NCI-H82 (cell line): ENCODE measurements at places on chromosomes 6 and 20.
A peak's percentile ranks its signal among the peaks of the same experiment; 100 is the strongest.

DNA sequence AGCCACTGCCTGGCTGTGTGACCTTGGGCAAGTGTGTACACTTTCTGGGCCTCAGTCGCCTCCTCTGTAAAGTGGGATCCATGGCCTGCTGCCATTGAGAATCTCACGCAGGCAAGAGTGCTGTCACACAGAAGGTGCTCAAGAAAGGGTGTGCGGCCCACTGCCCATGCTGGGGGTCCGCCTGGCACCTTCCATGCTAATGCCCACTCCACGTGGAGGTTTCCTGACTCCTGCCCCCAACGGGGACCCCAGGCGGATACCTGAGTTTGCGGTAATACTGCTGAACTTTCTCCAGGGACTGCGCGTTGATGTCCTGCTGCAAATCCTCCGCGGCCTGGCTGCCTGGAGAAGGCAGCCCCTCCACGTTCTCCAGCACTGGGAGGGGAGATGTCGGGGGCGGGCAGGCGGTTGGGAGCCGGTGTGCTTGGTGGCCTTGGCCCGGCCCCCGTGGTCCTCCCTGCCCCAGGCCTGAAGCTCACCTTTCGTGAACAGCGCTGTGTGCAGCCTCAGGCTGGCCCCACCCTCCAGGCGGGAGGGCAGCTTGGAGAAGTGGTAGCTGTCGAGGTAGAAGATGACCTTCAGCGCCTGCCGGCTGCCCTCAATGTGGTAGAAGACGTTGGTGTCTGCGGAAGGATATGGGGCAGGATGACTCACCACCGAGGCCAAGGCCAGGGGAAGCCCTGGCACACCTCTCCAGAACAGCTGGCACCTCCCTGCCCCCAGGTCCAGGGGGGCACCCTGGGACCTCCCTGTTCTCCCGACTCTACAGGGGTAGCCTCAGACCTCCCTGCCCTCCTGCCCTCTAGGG is 195.6 kb downstream of the PREX1 start:
- DNase-seq: no peak

- no peak for DNase-seq
Measured at GRCh38 chr20:56411759-56412472, at the start of gene CASS4. TSS of gene CASS4 (plus strand) at chr20:56412260. CDS start at chr20:56412459, 199 bp downstream.

DNA sequence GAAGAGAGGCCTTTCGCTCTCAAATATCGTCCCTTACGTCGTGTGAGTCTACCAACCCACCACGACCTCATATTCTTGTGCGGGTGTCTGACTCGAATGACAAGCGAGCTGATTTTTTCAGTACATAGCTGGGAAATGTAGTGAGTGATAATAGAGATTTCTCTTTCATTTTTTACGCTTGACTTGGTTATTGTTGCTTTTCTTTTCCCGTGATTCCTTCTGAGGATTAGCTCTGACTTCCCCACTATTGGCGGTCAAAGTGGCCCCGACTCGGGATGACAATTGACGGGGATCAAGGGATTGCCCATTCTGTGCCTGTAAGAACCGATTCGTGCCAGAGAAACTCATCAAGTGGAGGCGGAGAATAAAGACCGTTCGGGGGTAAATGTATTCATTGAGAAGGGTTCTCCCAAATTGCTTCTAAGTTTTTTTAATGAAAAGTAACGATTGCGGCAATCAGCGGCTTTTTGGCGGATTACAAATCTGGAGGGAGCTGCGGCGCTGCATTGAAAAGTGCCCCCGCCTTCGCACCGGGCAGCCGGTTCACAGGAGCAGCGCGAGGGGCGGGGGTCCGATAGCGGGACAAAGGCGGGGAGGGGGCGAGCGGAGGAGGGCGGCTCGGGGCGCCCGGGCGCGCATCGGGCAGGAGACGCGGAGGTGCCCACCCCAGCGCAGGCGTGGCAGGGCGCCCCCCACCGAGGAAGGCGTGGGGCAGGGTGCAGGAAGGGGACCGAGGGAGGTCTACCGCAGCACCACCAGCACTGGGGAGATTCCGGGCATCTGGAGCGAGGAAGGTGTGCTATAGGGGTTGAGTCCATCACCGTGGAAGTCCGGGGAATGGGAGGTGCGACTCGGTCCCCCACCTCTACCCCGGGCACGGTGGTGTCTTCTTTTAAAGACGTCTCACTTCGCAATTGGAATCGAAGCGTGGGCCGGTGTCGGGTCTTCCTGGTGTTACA is 44.5 kb upstream of the OSTM1 start:
- peak; percentile 58 for DNase-seq

GRCh38 chr6:39343396-39343870 is 20.9 kb upstream of the KCNK16 start:
- no peak for DNase-seq

GRCh38 chr6:8082954-8083858 is 19.0 kb upstream of the BLOC1S5 start:
- DNase-seq: no peak

- no peak for DNase-seq
Measured at GRCh38 chr6:125784365-125784764, 6.4 kb upstream of the NCOA7 start.

DNA sequence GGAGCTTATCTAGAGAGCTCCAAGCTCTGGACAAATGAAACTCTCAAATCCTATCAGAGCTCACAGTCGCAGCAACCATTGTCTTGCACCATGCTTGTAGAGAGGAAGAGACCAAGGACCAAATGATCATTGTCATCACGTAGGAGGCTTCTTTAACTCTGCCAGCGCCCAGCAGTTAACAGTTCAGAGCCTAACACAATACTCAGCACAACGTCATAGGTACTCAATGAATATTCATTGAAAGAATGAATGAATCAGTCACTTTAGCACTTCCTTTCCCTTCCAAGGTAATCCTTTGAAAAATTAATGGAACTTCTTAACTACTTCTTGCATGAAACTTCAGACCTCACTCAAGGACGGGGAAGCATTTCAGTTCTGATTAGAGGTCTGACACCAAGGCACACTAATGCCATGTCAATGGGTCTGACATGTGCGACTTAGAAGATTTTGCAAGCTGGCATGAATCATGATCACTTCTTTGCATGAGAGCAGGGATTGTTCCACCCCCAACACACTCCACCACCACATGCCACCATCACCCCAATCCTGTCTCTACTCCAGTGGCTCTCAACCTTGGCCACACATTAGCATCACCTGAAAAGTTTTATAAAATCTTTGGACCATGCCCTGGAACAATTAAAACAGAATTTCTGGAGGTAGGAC is 45.1 kb downstream of the KHDC1L start:
- DNase-seq: peak; percentile 56

GRCh38 chr6:157988700-157989063 is 7.0 kb downstream of the SYNJ2 start:
- no peak for DNase-seq

DNA sequence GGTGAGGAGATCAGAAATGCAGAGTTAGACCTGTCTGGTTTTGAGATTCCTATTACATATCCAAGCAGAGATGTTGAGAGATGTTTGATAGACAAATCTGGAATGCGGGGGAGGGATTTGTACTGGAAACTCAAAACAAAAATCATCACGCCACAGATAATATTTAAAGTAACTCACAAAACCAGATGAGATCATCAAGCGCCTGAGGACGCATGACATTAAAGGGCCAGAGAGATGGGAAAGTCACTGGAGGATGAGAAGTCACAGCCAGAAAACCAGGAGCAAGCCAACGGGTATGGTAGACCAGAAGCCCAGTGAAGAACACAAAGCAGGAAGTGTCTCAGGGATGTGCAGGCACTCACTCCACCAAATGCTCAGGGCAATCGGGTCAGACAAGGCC is 87.7 kb downstream of the DLL1 start:
- no peak for DNase-seq

- no peak for DNase-seq
Measured at GRCh38 chr6:112156668-112157067, 69.3 kb downstream of the FAM229B start.

- peak; percentile 92 for DNase-seq
Measured at GRCh38 chr20:36408219-36408618, 102.1 kb downstream of the DLGAP4 start.

DNA sequence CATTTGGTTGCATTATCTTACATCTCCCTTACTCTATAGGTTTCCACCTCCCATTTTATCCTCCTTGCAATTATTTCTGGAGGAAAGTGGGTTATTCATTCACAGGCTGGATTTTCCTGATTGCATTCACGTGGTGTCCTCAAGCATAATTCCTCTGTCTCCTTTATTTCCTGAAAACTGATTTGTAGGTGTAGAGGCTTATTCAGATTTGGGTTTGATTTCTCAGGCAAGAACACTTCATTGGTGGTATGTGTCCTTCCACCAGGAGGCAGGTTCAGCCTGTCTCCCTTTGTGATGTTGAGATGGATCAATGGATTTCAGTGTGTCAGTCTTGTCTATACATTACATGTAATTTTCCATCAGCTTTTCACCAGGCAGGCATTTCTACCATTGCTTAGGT is 17.3 kb downstream of the DNPH1 start:
- DNase-seq: no peak

DNA sequence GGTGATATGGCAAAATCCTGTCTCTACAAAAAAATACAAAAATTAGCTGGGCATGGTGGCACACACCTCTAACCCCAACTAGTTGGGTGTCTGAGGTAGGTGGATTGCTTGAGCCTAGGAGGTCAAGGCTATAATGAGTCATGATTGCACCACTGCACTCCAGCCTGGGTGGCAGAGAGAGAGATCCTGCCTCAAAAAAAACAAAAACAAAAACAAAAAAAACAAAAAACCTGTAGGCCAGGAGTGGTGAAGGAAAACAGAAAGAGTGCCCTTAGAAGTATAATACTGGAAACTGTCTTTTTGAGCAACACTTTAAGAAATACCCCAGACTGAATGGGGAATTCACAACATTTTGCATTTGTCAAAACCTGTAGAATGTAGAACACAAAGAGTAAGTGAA is 85.3 kb downstream of the JARID2 start:
- DNase-seq: no peak

DNA sequence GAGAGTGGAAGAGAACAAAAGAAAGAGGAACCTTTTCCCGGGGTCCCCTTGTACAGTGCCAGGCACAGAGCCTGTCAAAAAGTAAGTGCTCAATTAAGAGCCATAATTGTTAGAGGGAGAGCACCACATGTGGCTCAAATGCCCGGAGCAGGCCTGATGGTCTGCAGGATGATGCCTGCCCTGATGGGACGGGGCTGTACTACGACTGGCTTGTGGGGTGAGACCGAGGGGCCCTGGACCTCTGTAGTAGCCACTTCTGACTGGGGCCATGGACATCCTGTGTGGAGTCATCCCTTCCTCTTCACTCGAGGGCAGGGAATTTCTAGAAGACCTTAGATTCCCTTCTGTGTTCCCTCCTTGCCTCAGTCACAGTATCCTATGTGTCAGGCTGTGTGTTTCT is 47.9 kb downstream of the KCNK5 start:
- DNase-seq: no peak

DNA sequence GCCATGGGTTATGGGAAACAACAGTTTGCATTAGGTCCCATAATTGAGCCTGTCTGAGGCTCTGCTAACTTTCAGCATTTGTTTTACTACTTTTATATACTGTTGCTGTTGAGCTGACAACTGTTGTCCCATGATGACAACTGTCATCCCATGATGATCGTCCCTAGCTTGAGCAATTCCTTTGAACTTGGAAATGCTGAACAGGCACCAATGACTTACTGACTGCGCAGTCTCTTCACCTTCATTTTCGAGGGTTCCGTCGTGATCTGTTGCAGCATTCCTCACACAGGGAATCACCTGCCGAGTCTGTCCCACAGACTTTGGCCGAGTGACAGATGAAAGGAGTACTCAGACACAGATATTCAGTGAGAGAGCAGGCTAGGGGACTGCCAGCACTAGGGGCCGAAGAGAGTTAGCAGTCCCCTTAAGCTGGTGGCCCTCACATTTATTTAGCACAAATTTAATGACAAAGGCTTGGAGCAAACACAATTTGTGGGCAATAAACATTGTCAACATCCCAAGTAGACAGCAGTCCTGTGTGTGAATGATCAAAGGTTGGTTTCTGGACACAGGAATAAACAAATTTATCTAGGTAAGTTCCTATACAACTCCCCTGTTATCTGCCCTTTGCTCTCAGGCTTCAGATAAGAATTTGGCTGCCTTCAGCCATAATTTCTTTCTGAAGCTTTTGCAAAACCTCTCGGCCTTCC is 10.0 kb upstream of the TBC1D20 start:
- DNase-seq: no peak

DNA sequence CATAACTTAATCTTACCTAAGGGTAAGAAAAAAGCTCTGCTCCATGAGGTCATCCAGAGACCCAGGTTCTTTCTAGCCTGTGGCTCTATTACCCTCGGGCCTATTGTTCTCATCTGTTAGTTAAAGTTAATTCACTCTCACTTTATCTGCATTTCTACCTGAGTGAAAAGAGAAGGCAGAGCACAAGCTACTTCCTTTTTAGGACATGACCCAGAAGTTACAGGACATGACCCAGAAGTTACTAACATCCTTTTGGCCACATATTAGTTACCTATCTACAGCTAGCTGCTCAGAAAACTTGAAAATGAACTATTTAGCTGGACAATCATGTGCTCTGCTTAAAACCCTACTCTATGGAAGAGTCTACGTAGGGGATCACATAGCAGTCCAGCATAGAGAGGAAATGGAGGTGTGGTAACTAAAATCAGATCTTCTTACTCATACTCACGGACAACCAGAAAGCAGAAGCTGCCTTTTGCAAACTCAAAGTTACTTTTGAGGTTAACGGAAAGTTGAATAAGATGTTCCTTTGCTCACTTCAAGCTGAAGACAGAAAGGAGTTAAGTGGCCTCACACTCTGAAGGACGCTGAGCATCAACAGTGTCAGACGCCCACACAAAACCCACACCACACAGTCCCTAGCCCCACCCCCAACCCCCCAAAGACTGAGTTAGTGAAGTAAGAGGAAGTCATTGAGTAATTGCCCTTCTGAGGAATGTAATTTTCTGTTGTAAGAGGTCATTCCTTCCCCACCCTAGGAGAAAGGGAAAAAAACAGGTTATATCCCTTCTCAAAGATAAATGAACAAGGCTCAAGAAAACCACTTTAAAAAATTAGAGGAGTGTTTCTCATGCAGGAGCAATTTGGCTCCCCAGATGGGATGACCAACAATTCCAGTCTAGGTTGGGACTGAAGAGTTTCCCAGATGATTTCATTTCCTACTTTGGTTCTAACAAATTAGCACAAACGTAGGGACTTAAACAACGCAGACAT is 45.9 kb upstream of the TAB2 start:
- no peak for DNase-seq

- DNase-seq: peak; percentile 25
Measured at GRCh38 chr6:40425192-40425919, 161.8 kb downstream of the LRFN2 start.

GRCh38 chr6:5981126-5982026 is 25.3 kb downstream of the NRN1 start:
- no peak for DNase-seq

DNA sequence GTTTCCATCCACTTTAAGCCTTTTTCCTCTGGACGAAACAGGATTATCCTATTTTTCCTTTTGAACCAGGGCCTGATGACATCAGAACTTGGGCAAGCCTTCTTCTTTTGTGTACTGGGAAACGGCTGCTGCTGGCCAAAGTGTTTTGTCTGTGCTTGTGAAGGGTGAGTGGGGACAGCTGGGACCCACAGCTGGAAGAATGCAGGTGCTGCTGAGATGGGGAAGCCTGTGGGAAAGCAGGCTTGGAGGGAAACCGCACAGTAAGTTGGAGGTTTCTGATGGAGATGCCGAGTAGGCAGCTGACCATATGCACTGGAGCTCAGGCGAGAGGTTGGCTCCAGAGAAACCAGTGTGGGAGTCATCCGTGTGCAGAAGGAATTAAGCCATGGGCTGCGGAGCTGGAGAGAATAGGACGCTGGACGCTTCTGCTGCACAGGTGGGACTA is 8.5 kb upstream of the PSMG4 start:
- peak; percentile 52 for DNase-seq
